HT-29 (cell line): ENCODE measurements at places on chromosomes 5 and 9.

DNA sequence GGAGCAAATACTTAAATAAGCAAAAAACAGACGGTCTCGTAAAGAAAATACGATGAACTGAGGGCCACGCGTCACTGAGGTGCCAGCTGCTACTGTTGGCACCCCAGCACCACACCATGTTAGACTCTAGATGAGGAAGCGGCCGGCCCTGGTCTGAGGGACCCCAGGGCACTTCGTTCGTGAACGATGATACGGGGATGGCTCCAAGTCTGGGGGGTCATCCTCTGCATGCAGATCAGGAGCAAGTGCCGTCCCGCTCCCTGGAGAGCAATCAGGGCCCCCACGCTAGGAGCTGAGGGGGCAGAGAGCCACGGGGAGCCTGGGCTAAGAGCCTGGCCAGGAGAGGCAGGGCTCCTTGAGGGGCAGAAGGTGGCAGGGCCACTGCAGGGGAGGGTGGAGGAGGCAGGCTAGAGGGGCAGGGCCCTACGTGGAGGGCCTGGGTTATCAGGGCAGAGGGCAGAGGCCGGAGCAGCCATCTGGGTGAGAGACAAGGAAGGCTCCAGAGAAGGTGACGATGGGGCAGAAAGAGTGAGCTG is 24.1 kb downstream of the SARDH start:
- DNase-seq = no peak

GRCh38 chr5:60141119-60141518 is 247.6 kb upstream of the PDE4D start:
- DNase-seq = no peak

DNA sequence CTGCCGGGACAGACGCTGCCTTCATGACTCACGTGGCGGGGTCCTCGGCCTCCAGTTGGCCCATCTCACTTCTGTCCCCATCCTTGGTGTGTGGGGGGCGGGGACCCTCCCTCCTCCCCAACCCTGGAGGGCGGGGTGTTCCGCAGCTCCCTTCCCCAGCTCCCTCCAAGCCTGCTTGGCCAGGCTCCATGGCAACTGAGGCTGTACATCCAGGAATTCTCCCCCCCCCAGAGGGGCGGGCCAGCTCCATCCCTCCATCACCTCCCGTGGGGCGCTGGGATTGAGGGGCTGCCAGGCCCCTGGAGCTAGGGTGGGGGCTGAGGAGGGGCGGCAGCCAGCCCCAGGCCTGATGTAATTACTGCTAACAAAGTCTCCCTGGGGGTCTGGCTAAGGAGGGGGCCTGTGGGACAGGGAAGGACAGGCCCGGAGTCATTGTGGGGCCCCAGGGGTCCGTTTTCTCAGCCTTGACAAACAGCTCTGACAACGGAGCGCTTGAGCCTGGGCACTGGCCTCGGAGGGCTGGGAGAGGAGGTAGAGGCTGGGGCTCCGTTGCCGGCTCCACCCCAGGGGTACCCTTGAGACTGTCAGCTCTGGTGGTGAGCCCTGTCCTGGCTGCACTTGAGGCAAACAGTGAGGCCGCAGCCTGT is 8.0 kb downstream of the DIPK1B start:
- DNase-seq = no peak

- DNase-seq = no peak
Observed at GRCh38 chr5:151556806-151557205, 34.3 kb downstream of the FAT2 start.

DNA sequence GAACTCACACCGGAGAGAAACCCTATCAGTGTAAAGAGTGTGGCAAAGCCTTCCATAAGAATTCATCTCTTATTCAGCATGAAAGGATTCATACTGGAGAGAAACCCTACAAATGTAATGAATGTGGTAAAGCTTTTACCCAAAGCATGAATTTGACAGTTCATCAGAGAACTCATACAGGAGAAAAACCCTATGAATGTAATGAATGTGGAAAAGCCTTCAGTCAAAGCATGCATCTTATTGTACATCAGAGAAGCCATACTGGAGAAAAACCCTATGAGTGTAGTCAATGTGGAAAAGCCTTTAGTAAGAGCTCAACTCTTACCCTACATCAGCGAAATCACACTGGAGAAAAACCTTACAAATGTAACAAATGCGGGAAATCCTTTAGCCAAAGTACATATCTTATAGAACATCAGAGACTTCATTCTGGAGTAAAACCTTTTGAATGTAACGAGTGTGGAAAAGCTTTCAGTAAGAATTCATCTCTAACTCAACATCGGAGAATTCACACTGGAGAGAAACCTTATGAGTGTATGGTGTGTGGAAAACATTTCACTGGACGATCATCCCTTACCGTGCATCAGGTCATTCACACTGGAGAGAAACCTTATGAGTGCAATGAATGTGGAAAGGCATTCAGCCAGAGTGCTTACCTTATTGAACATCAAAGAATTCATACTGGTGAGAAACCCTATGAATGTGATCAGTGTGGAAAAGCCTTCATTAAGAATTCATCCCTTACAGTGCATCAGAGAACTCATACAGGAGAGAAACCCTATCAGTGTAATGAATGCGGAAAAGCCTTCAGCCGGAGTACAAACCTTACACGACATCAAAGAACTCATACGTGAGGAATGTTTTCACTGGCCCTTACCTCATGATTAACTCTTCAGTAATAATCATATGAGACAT is 8.9 kb upstream of the ZNF454 start:
- DNase-seq = peak; percentile 2

DNA sequence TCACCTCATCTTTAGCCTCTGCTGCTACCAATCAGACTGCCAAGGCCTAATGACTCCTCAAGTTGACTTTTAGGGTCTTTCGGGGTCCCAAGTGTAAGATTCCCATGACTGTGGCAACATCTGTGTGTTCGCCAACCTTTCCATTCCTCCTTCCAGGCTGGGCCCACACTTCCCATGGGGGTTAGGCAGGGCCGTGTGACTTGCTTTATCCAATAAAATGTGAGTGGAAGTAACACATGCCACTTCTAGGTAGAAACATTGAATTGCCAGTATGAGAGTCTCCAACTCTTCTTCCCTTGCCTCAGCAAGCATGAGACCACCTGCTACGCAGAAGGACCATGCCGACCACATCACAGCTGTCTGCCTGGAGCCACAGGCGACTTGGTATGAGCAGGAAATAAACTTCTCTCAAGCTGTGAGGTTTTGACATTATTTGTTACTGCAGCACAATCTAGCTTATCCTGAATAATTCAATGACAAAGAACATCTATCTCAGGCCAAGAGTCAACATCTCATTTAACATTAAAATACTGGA is 190.4 kb upstream of the IER5L start:
- no peak for DNase-seq

DNA sequence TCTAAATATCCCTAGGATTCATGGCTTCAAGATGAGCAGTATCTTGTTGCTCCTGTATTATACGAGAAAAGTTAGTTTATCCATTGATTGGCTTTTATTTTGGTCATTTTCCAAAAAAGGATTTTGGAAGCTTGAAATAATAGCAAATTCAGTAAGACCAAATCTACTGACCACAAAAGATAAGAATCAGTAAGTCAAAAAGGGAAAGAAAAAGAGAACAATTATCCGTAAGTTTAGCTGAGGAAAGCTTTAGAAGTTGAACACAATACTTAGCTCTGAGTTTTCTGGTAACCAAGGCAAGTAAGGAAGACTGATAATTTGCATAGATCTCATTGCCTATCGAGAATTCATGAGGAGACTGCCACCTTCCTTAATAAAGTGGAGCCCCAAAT is 9.1 kb downstream of the TGFBR1 start:
- DNase-seq = no peak

DNA sequence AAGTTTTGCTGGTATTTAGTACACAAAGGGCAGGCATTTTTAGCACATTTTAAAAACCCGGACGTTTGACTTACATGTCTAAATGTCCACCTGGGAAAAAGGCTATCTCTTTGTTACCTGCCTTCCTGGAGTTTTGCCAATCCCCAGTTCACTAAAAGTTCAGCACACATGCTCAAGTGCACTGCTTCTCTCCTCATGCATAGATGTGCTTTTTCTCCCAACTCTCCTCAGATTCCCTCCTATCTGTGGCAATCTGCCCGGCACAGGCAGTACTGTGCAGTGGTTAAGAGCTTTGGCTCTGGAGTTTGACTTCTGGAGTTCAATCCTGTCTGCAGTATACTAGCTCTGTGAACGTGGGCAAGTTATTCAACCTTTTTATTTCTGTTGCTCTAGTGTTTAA is 8.3 kb upstream of the CCNO start:
- DNase-seq = peak; percentile 71

- no peak for DNase-seq
Observed at GRCh38 chr5:96315431-96315830, 117.6 kb downstream of the PCSK1 start.

- no peak for DNase-seq
Observed at GRCh38 chr9:109815366-109815947, 35.5 kb downstream of the PALM2AKAP2 start.
